Ureter (tissue), 1 donor: ENCODE measurements at places on chromosomes 2 and 18. TPM values are rescaled to one million over a fixed set of nuclear protein-coding genes. Genes with fewer than 3 reads are reported as not detected.

The RMND5A gene
- 23.1 TPM for total RNA-seq

The FAM117B gene
- total RNA-seq: 20.6 TPM

The DARS1 gene
- 83.6 TPM for total RNA-seq

The SFT2D3 gene
- total RNA-seq: 7.3 TPM

The MREG gene
- total RNA-seq: 13.8 TPM

The HOXD4 gene
- 22.4 TPM for total RNA-seq

The MSH2 gene
- total RNA-seq: 18.6 TPM

The HPCAL1 gene
- 17.5 TPM for total RNA-seq

The DOK6 gene
- 4.9 TPM for total RNA-seq

The FAHD2B gene
- total RNA-seq: 18.6 TPM

The PSMA8 gene
- not detected for total RNA-seq

The COLEC12 gene
- 10.2 TPM for total RNA-seq

The SCN9A gene
- 3.1 TPM for total RNA-seq

The ANKRD62 gene
- total RNA-seq: not detected

- no peak for DNase-seq
Observed at GRCh38 chr2:232275670-232276069, 102.9 kb upstream of the ALPP start.

DNA sequence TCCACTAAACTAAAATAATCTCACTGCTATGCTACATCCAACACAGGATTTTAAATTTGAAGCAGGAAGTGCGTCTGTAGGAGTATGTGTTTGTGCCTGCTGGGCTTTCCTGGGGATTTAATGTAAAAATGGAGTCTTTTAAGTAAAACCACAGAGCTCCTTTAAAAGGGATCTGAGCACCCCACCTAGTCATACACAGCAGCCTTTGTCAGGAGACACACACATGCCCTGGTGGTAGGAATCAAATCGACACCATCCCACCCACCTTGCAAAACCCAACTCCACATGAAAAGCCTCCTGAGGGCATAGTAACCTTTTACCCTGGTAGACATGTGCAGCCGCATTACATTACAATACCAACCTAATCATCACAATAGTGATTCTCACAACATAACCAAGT is 29.1 kb downstream of the UXS1 start:
- no peak for DNase-seq

DNA sequence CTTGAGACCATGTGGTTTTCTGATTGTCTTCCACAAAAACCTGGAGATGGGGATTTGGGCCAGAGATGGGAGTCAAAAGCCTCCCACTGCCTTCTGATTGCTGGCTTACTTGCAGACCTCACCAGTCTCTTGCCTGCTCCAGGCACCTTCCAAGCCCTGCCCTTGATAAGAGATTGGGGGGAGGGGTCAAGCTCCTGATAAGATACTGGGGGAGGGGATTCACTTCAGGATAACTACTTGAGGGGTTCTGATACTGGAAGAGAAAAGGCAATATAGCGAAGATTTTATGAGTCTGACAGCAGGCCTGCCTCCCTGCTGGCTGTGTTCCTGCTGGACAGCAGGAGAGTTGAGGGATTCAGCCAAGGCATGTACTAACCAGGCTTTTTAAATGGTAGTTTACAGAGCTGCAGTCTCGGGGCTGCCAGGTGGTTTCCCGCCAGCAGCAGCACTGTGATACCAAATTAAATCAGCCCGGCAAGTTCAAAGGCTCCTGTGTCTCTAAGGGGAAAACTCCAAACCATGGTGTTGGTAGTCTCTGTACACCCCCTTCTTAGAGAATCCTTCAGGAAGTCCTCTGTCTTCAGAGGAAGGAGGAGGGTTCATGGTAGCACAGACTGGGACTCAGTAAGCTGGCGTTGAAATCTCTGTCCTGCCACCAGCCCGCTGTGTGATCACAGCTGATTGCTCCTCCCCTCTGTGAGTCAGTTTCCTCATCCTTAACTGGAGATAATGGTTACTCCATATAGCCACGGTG is 58.3 kb downstream of the FBXO36 start:
- peak; percentile 54 for DNase-seq

GRCh38 chr2:45337481-45337880 is 273.6 kb downstream of the SRBD1 start:
- no peak for DNase-seq

GRCh38 chr18:25287106-25287505 is 64.9 kb downstream of the ZNF521 start:
- DNase-seq: no peak

DNA sequence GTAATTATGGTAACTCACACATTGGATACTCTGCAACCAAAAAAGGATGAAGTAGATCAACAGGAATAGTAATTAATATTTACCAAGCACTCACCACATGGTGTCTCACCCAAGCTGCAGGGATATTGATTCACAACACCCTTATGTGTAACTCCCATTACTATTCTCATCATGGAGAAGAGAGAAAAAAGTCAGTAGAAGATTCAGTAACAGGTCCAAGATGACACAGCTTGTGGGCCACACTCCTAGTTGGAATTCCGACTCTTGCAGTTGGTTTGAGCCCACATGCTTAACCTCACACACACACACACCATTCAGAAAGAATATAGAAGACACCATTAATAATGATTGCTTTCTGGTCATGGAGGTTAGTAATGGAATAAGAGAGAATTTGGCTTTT is 1.7 kb upstream of the MLPH start:
- no peak for DNase-seq

DNA sequence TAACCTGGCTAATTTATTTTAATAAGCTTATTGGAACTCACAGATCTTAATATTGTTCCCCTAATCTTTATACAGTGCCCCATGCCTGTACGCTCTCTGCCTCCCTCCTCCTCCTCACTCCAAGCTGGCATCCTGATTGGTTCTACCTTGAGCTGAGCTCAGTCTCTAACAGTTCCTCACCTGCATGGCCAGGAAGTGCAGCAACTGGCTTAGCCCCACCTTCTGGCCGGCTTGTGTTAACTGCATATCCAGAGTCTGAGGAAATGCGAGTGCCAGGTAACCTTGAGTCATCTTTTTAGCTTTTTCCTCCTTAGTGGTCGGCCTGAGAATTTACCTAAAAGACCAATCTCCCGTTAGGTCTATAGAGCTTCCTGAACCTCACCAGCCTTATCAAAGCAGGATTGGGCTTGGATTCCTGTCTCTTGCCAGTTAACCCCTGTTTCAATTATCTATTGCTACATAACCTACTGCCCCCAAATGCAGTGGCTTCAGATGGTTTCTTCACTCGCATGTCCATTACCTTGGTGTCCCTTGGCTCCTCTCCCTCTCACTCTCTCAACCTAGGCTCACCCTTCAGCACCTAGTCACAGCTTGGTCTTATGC is 89.5 kb upstream of the STK39 start:
- DNase-seq: peak; percentile 69

- DNase-seq: no peak
Observed at GRCh38 chr2:180002198-180002770, 4.8 kb downstream of the CWC22 start.

DNA sequence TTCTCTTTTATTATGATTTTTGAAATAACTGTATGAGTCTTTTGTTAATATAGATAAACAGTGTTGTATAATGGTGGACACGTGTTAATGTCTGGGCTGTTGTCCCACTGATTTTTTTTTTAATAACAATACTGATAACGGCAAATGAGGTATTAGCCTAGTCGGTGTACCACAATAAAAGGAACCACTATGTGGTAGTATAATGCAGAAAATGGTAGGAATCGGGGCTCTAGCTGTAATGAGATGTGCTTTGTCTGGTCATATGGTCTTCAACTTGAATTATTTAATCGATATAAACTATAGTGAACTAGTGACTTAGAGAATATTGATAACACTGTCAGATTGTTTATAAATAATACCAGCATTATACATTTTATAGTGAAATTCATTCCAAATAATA is 517.9 kb upstream of the SPHKAP start:
- no peak for DNase-seq

DNA sequence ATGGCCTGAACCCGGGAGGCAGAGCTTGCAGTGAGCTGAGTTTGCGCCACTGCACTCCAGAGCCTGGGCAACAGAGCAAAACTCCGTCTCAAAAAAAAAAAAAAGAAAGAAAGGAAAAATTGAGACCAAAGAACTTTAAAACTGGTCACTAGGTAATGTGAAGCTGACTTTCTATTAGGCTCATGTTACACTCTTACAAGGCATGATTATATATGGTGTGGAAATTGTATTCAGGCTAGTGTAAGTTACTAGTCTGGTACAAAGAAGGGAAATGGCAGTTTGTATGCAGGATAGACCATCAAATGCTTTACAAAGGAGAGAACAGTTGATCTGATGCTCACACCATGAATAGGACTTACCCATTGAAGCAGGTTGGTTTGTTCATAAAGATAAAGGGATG is 35.4 kb upstream of the ARMC9 start:
- no peak for DNase-seq

DNA sequence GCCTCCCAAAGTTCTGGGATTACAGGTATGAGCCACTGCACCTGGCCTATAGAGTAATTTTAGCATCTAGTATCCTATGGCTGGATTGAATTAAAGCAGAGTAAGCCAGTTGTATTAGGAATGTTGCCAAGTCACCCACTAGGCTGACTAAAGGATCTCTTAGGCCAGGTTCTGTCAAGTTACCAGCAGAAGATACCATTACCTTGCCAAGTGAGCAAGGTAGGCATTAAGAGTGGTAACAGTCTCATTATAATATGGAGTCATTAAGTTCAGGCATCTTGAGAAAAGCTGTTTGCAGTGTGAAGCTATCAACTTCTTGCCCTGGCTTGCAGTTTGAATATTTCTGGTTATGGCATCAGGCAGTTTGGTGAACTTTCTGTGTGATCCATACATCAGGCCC is 37.0 kb upstream of the MTCL1 start:
- no peak for DNase-seq

- DNase-seq: peak; percentile 85
Observed at GRCh38 chr18:63155169-63155852, 164.3 kb downstream of the BCL2 start.

- no peak for DNase-seq
Observed at GRCh38 chr2:64115808-64116598, 28.2 kb downstream of the PELI1 start.

GRCh38 chr18:79108549-79109215 is 39.5 kb downstream of the ATP9B start:
- DNase-seq: no peak

DNA sequence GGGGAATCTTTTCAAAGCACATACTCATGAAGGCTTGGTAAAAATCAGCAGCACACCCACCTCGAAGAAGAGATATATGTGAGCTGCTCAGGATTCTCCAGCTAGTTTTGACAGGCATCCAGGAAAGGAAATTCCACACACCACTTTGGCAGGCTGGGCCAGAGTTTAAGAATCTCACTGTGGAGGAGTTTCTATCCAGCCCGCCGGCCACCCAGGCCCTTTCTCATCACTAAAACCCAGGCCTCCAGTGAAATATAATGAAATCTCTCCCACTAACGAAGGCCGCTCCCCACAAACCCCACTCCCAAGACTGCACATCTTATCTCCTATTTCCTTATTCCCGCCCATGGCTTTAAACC is 202.0 kb downstream of the GLI2 start:
- DNase-seq: no peak

DNA sequence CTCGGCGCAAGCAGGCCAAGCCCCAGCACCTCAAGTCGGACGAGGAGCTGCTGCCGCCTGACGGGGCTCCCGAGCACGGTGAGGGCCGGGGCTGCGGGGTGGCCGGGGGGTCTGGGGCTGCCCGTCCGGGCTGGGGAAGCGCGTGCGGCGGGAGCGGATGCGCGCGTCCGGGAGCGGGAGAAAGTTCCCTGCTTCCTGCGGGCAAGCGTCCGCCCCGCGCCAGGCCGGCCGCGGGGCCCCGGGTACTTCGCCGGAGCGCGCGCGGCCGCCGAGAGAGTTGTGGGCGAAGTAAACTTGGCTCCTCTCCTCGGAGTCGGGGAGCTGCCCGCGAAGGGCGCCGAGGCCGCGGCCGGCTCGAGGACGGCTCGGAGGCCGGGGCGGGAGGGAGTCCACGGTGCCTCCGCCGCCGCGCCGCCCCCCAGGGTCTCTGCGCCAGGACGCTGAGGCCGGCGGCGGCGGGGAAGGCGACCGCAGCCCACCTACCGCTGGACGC is 707 bp downstream of the SALL3 start:
- no peak for DNase-seq

GRCh38 chr2:35417293-35417692 is 938.3 kb upstream of the CRIM1 start:
- no peak for DNase-seq

- no peak for DNase-seq
Observed at GRCh38 chr2:8103085-8103708, 578.7 kb upstream of the ID2 start.

- no peak for DNase-seq
Observed at GRCh38 chr18:61856678-61857077, 36.1 kb downstream of the RNF152 start.

DNA sequence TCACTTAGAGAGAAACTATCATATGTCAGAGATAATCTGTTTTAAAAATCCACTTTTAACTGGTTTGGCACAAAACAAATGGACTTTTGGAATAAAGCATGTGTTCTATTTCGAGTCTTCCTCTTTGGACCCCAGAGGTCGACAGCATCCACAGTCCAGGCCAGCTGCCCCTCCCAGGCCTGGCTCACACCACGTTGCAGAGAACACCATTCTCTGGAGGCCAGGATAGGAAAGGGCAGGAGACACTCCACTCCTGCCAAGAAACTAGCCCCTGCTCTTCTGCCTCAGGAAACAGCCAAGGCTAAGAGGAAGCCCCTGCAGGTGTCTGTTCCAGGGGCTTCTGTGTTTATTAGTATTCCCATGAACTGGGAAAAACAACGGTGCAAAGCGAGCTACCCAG is 456.6 kb upstream of the ID2 start:
- no peak for DNase-seq

DNA sequence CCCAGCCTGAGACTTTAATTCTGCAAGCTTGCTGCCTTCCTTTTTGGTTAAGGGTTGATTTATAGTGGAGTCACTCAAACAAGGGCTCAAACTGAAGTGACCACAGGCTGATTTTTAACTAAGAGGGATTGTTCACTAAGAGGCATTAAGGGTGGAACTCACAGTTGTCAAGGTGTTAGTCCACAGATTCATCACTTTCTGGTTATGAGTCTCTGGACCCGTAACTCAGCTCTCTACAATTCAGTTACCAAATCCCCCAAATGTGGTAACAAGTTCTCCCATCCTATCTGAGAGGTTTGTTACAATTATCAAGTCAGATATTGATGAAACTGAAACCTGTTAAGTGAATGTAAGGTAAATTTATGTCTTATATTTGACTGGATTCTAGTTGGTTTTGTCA is 185.9 kb upstream of the KLHL14 start:
- DNase-seq: no peak

DNA sequence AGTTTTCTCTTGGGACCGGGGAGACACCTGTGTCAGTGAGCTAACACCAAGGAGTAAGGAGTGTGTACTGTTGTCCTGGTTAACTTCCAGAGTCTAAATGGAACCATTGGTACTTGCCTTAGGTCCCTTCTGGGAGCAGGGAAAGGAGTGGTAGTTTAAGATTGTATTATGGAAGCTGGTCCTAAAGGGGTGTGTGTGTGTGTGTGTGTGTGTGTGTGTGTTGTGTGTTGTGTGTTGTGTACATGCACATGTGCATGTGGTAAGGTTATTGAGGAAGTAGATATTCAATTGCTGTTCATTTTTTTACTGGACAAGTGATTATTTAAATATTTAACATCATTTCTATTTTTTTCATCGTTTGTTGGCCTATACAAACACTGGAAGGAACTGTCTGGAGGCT is 1.4 kb downstream of the APLF start:
- DNase-seq: no peak

GRCh38 chr2:219386532-219387280 is 1.0 kb downstream of the DNPEP start:
- DNase-seq: no peak

GRCh38 chr2:60158262-60158661 is 395.2 kb downstream of the BCL11A start:
- DNase-seq: no peak
